Endothelial cell of umbilical vein (primary cell): ENCODE measurements at places on chromosomes 1 and 21. TPM values are rescaled to one million over a fixed set of nuclear protein-coding genes. Genes with fewer than 3 reads are reported as not detected.

DNA sequence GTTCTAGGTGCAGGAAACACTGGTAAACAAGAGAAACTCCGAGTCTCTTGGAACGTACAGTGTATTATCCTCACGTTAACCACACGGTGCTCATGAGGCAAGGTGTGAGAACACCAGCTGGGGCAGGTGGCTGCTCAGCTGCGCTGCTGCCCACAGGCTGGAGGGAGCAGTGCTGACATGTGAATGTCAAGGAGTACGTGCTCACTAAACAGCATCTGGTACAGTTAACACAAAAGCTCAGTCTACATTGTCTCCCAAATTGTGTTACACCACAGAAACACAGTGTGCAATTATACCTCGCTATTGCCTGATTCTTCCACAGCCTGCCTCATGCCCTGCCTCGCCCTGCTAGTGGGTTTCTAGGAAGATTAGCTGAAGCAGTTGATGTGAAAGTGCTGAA is 138.4 kb downstream of the GLIS1 start:
- H3K36me3 ChIP-seq: no peaks in the 10 kb centered on the region
- H3K27ac ChIP-seq: no peak overlapping the region
- no peak for DNase-seq
- no peak overlapping the region for H3K4me3 ChIP-seq

DNA sequence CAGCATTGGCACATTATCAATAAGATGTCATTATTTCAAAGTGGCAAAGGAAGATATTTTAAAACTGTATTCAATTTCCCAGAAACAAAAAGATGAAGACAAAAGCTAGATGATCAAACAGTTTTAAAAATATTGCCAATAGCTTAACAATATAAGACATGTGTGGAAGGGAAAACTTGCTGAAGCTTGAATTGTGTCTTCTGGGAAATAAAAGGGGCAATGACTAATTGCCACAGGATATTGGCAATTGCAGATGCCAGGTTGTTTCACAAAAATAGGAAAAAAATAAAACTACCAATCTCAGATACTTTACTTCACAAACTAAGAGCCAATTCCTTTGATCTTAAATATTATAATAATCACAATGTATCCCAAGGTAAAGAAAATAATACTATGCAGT is 679.8 kb upstream of the ADAMTS5 start:
- peak overlapping the region; percentile 91 for H3K27ac ChIP-seq
- no peak for DNase-seq
- H3K27me3 ChIP-seq: no peaks in the 10 kb centered on the region
- H3K4me3 ChIP-seq: no peak overlapping the region
- H3K36me3 ChIP-seq: no peaks in the 10 kb centered on the region

GRCh38 chr1:230713138-230713537 is 784 bp downstream of the AGT start:
- H3K4me3 ChIP-seq: no peak overlapping the region
- no peak for DNase-seq
- H3K36me3 ChIP-seq: no peaks in the 10 kb centered on the region
- H3K27me3 ChIP-seq: no peaks in the 10 kb centered on the region
- no peak overlapping the region for H3K27ac ChIP-seq

- no peak overlapping the region for H3K27ac ChIP-seq
- H3K27me3 ChIP-seq: peaks cover 9% of the 10 kb centered on the region
- no peak for DNase-seq
Observed at GRCh38 chr1:209869291-209870149, 41.7 kb downstream of the UTP25 start.

DNA sequence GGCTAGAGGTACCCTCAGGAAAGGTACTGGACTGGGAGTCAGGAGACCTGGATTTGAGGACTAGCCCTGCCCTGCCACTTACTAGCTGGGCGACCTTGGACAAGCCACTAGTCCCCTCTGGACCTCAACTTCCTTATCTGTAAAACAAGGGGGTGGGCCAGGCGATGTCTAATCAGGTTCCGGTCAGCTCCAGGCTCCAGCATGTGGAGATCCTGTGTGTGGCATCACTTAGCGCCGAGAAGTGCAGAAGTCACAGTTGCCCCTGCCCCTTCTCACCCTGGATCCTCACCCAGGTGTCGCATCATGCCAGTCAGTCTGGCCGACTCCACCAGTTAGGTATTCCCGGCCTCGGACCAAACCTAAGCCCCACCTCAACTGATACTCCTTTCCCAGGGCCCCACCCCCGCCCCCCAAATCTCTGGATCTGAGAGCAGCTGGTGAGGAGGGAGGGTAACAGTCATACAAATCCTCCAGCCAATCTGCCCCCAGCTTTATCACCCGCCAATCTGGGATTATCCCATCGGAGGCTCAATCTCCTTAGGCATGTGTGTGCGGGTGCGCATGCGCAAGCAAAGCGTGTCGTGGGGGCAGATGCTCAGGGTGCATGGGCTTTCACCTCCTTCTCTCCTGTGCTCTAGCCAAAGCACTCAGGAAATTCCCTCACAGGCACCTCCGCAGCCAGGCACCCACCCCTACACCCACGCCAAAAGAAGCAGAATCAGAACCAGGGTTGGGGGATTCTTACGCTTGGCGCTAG is 5.4 kb downstream of the CELF3 start:
- DNase-seq: no peak
- no peak overlapping the region for H3K27ac ChIP-seq
- H3K4me3 ChIP-seq: no peak overlapping the region
- H3K4me1 ChIP-seq: no peaks in the 10 kb centered on the region
- H3K27me3 ChIP-seq: peaks cover 18% of the 10 kb centered on the region

GPA33 gene
- not detected in 2 replicates for total RNA-seq

ZMYND12 gene
- total RNA-seq: 0.33 TPM in 1 of 2 replicates, not detected in the other

CHRM3 gene
- total RNA-seq: not detected in 2 replicates

TP73 gene
- 0.15 TPM in 1 of 2 replicates, not detected in the other for total RNA-seq
